Fibroblast of upper back skin (primary cell): ENCODE measurements at places on chromosomes 6 and 20.

DNA sequence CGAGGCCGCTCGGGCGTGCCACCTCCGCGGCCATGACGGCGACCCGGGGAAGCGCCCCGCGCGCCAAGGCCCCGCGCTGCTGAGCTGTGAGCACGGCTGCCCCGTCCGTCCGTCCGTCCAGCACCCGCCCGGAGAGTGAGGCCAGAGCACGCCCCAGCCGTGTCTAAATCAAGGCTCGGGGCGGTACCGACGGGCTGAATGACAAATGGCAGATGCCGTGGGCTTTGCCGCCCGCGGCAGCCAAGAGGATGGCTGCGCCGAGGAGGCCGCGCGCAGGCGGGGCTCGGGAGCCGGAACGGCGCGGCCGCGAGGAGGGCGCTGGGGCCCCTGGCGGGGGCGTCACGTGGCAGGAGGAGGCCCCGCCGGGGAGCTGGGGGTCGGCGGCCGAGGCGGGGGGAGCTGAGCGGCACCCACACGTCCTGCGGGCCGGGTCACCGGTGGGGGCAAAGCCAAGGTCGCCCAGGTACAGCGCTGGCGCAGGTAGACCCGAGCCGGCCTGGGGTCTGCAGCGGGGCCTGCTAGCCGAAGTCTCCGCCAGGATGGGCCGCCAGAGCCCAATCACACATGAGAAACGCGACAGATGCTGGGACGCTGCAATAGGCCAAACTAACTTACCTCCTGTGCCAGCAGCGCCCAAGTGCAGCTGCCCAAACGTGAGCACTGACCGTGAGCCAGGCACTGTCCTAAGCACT lies at the start of gene PLAGL1:
TSS of gene PLAGL1 (minus strand) at position 140 of the 692 bp plus-strand sequence. CDS start 60,123 bp downstream, outside the sequence.
- peak; percentile 56 for DNase-seq

GRCh38 chr6:117253785-117254184 lies 11.6 kb upstream of the VGLL2 start:
- DNase-seq = no peak

- peak; percentile 70 for DNase-seq
Observed at GRCh38 chr20:52963131-52963530, 9.0 kb upstream of the TSHZ2 start.

GRCh38 chr20:53181866-53182376 lies 209.8 kb downstream of the TSHZ2 start:
- no peak for DNase-seq

DNA sequence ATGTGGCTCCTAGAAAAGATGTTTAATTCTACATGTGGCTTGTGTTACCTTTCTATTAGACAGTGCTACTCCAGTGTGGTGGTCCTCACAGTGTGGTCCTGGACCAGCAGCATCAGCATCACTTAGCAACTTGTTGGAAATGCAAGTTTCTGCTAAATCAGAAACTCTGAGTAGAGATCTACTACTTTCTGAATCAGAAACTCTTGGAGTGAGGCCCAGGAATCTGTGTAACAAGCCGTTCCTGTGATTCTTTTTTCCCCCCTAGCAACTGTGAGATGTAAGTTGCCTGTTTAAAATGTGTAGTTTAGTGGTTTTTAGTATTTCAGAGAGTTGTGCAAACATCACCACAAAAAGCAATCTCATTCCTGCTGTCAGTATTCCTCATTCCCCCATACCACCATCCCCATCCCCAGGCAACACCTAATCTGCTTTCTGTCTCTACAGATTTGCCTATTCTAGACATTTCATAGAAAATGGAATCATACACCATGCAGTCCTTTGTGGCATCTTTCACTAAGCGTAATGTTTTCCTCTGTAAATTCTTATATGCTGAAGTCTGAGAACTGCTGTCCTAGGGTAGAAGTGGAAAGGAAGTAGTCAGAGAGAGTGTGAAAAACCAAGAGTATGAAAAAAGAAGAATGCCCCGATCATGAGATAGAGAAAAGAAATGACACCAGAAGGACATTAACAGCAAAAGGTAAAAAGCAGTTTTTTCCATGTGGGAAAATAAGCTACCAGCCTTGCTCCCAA lies 18.9 kb upstream of the BTBD9 start:
- no peak for DNase-seq

GRCh38 chr20:15022921-15023320 lies 685.5 kb upstream of the FLRT3 start:
- DNase-seq = no peak

DNA sequence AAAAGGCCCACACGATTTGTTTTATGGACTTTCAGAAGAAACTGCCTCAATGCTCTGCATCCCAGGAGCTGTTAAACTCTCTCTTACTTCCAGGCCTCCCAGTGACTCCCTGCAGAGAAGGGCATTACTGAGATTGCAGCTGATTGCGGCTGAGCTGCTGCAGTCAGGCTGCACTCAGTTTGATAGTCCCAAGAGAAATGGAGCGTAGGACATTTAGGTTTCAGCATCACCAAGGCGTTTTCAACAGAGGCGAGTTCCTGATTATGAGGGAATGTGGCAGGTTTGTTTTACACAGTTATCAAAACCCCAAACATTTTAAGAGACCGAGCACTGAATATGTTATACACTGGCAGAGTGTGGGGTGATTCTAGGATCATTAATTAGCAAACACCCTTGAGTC lies 145.6 kb downstream of the TBX18 start:
- DNase-seq = peak; percentile 74

GRCh38 chr6:32375739-32376529 lies 4.2 kb upstream of the TSBP1 start:
- DNase-seq = no peak

DNA sequence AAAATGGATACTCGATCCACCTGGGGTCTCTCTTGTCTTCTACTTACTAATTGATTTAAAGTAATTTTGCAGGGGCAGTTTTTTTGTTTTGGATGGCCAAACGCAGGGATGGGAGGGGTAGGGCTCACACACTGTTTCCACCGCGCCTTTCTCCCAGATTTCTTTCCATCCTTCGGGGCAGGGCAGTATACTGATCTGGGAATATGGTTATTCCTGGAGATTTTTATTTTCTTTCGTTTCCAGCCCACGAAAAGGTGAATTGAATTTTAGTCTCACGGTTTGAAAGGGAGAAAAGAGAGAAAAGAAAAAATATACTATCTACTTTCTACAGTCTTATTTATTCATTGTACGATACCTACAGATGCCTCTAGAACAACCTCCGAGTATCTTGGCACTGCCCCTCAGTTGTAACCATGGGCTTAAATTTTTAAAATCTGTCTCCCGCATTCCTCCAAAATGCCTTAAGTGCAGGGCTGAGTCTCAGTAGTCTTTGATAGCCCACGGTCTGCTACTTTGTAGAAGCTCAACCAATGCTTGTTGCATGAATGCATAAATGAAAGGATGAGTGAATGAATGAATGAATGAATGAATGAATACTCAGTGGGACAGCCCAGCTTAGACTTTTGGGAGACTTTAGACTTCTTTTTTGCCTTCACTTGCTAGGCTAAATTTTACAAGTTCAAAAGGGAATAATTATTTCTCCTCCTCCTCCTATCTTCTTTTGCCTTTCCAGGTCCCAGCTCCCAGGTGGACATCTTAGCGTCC lies 18.1 kb upstream of the TRIM27 start:
- DNase-seq = no peak

GRCh38 chr20:38805502-38805957 lies at the start of gene PPP1R16B:
Gene PPP1R16B, plus strand, starts transcription at chr20:38805697. Its CDS starts 30,229 bp downstream, at chr20:38835926.
- DNase-seq = no peak

DNA sequence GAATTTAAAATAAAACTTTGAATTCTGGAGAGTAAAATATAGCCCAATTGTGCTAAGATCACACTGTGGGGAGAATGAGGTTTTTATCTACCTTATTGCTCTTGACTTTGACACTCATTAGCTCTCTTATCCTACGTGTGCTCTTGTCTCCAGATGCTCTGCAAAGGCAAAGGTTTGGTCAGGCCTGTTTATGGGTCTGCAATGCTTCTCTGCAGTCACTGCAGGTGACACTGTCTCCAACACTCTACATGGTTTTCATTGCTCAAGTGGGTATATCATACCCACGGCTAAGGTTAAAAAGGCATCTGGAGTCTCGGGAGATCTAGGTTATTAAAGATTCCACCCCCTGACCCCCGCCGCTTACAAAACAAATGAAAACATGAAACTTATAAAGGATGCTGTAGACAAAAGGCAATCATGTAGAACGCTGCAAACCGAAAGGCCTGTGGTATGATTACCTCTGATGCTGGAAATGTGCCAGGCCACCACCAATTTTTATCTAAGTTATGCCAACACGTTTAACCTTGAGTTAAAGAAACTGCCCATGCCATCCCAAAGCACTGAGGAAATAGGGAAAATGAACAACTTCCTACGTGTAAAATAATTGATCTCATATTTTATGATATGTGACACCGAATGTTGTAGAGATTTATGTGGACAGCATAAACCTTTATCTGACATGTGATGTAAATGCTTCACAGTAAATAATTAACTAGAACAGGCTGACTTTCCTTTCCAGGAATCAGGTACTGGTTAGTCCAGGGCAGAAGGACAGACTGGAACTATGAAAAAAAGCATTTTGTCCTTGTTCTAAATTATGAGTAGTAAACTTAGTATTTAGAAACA lies 238.2 kb upstream of the NOX3 start:
- DNase-seq = no peak

- DNase-seq = no peak
Observed at GRCh38 chr20:41862476-41862875, 244.3 kb upstream of the CHD6 start.

DNA sequence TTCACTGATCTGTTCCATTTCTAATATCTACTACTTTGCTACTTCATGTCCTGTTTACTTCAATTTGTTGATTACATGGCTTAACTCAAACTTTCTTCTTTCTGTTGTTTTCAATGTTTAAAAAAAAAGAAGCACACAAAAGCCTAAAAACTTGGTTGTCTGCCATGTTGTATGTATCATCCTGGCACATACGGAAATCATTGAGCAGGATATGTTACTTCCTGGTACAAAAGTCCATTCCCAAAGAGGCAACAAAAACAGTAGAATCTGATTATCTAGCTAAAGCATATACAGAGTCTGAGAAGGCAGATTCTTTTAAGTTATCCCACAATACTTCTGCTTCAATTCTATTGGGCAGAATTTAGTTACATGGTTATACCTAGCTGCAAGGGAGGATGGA lies 14.5 kb upstream of the COL12A1 start:
- peak; percentile 52 for DNase-seq

GRCh38 chr6:43804550-43805223 lies 34.7 kb downstream of the VEGFA start:
- DNase-seq = no peak

GRCh38 chr20:4484379-4484997 lies 237.2 kb upstream of the PRND start:
- no peak for DNase-seq

- no peak for DNase-seq
Observed at GRCh38 chr6:118260833-118261232, 287.3 kb upstream of the PLN start.

GRCh38 chr6:25337431-25337830 lies 58.3 kb downstream of the CARMIL1 start:
- no peak for DNase-seq

DNA sequence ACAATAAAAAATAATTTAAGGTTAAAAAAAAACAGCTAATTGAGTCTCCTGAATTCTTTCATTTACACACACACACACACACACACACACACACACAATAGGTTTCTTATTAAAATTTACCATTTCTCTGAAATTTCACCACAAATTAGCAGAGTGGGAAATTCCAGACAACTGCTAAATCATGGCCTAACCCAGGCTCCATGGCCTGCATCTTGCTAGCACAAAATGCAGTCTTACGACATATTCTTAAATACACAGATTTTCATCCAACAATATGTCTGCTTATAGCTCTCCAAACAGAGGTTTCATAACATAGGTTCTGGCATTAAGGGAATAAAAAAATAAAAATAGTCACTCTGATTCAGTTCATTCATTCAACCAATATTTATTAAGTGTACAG lies 46.9 kb downstream of the SOD2 start:
- peak; percentile 49 for DNase-seq

GRCh38 chr6:50970908-50971307 lies 152.2 kb downstream of the TFAP2B start:
- DNase-seq = no peak

DNA sequence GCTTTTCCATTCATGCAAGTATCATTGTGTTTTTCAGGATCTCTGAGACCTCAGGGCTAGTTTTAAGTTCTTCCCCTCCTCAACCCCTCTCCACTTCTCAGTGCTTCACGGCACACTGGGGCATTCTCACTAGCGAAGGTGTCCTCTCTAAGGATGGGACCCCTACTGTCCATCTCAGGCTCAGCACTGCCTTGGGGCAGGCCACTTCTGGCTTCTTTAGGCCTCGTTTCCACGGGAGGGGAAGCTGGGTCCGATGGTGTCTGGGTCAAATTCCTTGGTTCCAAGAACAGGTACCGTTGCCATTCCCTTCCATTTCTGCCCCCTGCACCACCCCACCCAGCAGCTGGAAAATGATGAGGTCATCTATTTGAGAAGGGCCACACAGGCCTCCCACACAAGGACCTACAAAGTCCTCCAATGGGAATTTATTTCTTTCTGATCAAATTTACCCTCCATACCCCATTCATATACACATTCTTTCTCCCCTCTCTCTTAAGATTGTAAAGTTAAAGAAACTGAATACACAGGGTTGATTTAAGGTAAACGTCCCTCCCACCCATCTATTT lies 17.2 kb downstream of the GNAS start:
- no peak for DNase-seq
